ENCODE measurements at places on chromosomes 3 and 15.

GRCh38 chr15:29669823-29670222 lies 152.4 kb downstream of the TJP1 start:
- DNase-seq = no peak

- DNase-seq = no peak
These were observed 30.9 kb downstream of the SPSB4 start for GRCh38 chr3:141082064-141082463.

DNA sequence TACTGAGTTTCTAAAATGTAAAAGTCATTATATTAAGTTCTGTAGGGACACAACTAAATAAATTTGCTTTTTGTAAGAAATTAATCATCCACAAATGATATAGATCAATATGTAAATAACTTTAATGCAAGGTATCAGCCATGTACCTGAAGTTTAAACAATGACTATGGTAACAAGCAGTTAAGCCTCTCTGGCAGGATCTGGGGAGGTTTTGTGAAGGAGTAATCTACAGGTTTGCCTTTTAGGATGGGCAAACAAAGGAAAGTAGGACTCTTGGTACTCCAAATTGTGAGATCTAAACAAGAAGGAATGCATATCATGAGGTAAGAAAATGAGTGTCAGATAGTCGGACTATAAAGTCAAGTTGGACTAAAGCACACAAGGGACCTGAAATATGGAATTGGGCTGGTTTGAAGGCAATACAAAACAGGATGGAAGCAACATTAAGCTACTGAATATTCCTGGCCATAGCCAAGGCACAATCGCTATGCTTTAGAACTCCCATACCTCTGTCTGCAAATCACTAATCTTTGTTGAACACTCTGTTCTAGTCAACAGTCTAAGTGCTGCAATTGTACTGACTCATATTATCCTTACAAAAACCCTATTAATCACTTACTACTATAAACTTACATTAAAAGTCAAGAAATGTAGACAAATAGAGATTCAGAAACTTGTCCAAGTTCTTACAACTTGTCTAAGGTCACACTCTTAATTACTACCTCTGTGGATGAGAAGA lies 412.8 kb downstream of the DIPK2A start:
- DNase-seq = no peak

- no peak for DNase-seq
These were observed 525.0 kb downstream of the GABRG3 start for GRCh38 chr15:27495963-27496459.

- DNase-seq = peak; percentile 20
These were observed 51.9 kb downstream of the CCK start for GRCh38 chr3:42214064-42214463.

- DNase-seq = no peak
These were observed 858 bp downstream of the NTRK3 start for GRCh38 chr15:88255484-88256278.

GRCh38 chr3:17207019-17207418 lies 322.3 kb downstream of the PLCL2 start:
- no peak for DNase-seq

DNA sequence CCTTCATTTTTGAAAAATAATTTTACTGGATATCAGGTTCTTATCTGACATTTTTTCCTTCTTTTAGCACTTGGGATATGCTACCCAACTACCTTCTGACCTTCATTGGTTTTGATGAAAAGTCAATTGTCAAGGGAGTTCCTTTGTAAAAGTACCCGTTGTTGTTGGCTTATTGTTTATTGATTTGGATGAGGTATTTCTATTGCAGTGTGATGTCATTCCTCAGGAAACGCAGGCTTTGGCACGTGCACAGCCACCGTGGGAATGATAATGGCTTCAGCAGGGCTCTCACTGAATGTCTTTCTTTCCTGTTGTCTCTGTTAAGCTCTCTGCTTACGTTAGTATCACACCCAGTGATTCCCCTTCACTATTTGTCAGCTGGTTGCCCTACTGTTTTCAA lies 944.6 kb downstream of the CADM2 start:
- DNase-seq = no peak

- DNase-seq = no peak
These were observed 220.0 kb upstream of the ARHGEF26 start for GRCh38 chr3:153901152-153901551.

GRCh38 chr3:192675958-192676649 lies 51.2 kb downstream of the FGF12 start:
- DNase-seq = peak; percentile 26

GRCh38 chr3:98372445-98372844 lies 18.0 kb upstream of the OR5K3 start:
- DNase-seq = no peak

GRCh38 chr15:78638658-78639314 lies 2.2 kb downstream of the CHRNB4 start:
- DNase-seq = peak; percentile 33

DNA sequence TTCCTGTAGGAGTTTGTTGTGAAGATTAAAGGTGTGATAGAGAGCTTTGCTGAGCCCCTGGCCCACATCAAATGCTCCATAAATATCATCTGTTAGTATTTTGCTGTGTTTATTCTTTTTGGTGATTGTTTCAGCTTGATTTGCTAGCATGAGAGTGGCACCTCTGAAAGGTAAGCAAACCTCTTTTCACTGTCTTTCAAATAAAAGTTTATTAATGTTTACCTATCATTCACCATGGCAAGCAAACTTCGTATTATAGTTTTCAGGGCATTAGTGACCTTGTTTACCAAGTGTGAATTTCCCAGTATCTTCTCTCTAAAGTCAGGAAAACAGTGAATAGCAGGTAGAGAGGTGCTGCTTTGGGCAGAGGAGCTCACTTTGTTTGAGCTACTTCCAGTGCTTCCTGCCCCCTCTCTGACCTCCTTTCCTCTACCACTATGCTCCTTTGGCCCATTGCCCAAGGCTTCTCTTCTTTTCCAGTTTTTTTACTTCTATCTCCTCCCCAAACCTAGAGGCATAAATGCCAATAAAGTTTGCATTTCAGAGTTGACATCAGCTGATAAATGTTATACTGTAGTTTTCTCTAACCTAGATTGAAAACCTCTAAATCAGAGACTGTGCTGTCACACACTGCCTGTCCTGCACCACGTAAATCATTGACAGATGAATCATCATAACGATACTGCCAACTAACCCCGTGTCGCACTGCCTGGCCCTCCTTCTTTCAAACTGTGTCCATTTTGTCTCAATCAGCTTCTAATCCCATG lies 569.0 kb downstream of the TUSC7 start:
- DNase-seq = no peak
